ENCODE measurements at places on chromosomes 13 and 19.

GRCh38 chr19:49637821-49638738 lies 1.9 kb downstream of the RRAS start:
- peak; percentile 92 for DNase-seq

GRCh38 chr13:23323946-23324709 lies 109.4 kb downstream of the SACS start:
- no peak for DNase-seq

DNA sequence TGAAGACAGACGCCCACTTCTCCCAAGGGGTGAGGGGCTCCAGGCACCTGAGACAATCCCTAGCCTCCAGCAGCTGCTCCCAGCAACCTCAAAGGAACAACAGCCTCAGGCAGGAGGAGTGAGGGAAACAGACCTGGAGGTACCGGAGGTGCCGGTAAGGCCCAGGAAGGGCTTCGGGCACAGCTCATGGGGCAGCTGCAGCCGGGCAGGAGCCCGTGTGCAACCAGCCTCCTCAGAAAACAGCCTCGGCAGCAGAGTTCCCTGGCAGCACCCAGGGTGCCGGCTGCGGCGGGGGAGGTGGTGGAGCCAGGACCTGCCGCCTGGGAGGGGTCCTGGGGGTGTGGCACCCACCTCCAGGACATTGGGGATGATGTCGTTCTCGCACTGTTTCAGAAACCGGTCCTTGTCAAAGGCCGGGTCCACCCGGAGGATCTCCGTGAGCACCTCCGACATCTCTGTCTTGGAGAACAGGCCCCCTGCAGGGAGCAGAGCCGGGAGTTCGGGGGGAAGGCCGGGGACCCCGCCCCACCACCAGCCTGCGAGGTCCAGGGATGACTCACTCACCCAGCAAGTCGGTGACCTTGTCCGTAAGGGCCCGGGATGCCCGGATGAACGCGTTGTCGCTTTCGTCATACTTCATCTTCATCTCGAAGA lies 6.5 kb upstream of the CTXN1 start:
- DNase-seq, result peak; percentile 51

GRCh38 chr19:30637926-30638325 lies 265.7 kb downstream of the ZNF536 start:
- DNase-seq, result no peak

- DNase-seq, result no peak
Observed at GRCh38 chr13:32026623-32027022, 5.0 kb upstream of the FRY start.

GRCh38 chr13:24081387-24081786 lies 79.1 kb upstream of the SPATA13 start:
- no peak for DNase-seq

DNA sequence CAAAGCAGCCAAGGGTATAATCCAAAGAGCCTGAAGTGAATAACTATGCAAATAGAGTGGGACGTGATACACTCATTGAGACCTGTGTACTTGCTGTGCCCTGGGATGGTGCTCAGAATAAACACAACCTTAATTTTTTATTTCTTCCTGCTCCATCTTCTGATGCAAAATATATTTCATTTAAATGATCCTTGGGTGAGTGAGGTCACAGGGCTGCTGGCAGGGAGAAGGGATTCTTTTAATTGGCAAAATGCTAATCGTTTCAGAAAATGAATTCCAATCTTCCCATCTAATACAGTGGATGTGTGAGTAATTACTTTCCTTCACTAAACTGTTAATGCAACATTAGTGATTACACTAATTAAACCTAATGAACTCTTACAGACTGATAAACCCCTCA lies 63.5 kb downstream of the SIAH3 start:
- no peak for DNase-seq

DNA sequence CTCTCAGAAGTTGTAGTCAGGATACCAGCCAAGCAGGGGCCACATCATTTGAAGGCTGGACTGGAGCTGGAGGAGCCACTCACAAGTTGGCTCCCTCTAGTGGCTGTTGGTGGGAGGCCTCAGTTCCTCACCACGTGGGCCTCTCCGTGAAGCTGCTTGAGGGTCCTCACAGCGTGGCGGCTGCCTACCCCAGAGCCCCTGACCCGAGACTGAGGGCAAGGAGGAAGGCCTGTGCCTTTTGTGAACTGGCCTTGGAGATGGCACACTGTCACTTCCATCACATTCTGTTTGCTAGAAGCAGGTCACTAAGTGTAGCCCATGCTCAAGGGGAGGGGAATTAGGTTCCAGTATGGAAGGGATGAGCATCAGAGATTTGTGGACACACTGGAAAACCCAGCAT lies 14.6 kb downstream of the GNA11 start:
- DNase-seq, result peak; percentile 79

DNA sequence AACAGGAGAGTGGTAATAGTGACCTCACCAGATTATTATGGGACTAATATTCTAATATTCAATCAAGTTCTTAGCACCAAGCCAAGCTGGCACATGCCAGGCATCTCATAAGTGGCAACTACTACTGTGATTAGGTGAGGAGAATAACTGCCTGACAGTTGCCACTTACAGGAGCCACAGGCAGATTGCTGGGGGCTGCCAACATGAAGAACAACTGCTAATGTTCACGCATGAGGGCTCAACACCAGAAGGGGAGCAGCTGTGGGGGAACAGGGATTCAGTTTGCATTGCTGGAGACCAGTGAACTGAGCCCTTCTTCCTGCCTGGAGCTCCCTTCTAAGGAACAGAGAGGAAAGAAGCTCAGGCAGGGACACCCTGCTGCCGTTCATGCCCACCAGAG lies 504.5 kb downstream of the FOXO1 start:
- no peak for DNase-seq

GRCh38 chr19:16590876-16591802 lies 18.9 kb upstream of the SLC35E1 start:
- DNase-seq, result no peak

DNA sequence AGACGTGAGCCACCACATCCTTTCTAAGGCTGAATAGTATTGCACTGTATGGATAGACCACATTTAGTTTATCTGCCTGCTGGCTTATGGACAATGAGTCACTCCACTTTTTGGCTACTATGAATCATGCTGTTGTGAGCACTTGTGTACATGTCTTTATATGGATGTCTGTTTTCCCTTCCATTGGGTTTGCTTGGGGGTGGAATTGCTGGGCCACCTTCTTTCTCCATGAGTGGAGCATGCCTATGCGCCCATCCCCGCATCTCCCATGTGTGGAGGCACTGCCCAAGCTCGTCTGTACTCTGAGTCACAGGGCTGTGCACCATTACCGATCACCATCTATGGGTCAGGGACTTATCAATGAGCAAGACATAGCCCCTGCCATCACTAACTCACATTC lies 127.2 kb upstream of the GJB6 start:
- peak; percentile 88 for DNase-seq

GRCh38 chr19:8036434-8037099 lies 16.0 kb upstream of the CCL25 start:
- no peak for DNase-seq

GRCh38 chr13:28492569-28493367 lies 2.2 kb downstream of the FLT1 start:
- peak; percentile 67 for DNase-seq

DNA sequence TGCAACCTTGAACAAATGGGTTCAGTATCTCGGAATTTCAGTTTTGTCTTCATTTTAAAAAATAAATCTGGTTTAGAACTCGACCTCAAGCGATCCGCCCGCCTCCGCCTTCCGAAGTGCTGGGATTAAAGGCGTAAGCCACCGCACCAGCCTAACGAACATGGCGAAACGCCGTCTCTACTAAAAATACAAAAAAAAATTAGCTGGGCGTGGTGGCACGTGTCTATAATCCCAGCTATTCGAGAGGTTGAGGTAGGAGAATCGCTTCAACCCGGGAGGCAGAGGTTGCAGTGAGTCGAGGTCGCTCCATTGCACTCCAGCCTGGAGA lies 571 bp downstream of the ZNF302 start:
- DNase-seq, result no peak

DNA sequence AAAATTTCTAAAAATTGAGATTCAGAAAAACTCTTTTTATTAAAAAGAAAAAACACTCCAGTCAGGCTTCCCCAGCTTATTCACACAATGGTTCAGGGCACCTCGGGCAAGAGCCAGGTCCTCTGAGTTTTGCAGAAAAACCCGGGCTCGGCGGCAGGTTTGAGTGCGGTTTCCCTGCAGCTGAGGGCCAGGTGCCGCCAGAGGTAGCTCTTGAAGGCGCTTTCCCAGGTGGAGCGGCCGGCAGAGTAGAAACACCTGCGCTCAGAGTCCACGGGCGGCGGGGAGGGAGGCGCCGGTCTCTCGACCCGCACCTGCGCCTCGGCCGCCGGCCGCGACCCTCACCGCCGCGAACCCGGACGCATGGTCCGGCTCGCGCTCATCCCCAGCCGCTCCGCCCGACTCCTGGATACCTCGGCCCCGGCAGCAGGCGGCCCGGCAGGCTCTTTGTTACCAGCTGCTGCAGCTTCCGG lies 444 bp downstream of the PROSER1 start:
- DNase-seq, result no peak

DNA sequence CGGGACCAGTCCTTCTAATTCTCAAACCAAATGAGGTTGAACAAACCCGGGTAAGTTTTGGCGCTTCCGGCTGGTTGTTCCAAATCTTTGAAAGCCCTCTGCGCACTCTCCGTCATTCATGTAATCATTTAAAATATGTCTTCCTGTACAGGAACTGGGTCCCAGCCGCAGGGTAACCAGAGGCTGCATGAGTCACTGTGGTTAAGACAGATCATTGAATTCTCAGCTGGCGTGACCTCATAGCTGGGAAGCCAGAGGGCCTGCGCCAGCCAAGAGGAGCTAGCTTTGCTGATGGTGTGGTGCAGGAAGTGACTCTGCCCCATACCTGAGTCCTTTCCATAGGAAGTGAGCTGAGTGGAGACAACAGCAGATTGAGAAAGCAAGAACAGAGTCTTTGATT lies 135.2 kb downstream of the TSHZ3 start:
- DNase-seq, result peak; percentile 94

GRCh38 chr19:55152017-55152416 lies 3.0 kb upstream of the TNNT1 start:
- no peak for DNase-seq

DNA sequence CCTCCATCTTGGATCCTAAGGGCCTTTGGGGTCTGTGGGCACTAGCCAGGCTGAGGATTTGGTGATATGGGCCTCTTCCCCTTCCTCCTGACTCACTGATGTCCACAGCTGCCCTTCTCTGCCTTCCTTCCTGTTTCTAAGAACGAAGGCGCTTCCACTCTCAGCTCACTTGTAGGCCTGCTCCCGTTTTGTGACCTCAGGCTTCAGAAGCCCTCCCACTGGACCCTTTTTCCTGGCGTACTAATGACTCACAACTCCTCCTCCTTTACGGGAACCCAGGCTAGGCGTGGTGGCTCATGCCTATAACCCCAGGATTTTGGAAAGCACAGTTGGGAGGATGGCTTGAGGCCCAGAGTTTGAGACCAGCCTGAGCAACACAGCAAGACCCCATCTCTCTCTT lies 55.6 kb downstream of the TMED1 start:
- no peak for DNase-seq

- peak; percentile 50 for DNase-seq
Observed at GRCh38 chr19:44142059-44142433, 692 bp downstream of the ZNF234 start.

- no peak for DNase-seq
Observed at GRCh38 chr19:58516964-58517833, 2.4 kb downstream of the ZBTB45 start.

DNA sequence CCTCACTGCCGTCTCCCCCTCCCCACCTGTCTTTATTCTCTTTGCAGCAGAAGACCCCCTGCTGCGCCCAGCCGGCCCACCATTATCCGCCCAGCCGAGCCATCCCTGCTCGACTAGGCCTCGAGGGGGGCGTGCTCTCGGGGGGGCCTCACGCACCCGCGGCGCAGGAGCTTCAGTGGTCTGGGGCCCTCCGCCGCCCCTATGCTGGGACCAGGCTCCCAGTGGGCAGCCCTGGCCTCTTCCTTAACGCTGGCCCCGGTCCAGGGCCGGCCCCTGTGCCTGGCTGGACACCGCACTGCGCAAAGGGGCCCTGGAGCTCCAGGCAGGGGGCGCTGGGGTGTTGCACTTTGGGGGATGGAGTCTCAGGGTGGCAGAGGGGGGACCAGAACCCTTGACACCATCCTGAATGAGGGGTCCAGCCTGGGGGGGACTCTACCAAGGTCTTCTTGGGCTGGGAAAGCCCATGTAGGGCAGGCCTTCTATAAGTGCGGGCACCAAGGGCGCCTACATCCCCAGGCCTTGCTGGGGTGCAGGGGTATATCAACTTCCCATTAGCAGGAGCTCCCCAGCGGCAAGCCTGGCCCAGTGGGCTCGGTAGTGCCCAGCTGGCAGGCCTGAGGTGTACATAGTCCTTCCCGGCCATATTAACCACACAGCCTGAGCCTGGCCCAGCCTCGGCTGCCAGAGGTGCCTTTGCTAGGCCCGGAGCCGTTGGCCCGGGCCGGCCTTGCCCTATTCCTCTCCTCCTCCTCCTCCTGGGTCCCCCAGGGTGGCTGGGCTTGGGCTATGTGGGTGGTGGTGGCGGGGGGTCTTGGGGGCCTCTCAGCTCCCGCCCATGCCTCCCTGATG lies 4.9 kb downstream of the TMED1 start:
- DNase-seq, result no peak

DNA sequence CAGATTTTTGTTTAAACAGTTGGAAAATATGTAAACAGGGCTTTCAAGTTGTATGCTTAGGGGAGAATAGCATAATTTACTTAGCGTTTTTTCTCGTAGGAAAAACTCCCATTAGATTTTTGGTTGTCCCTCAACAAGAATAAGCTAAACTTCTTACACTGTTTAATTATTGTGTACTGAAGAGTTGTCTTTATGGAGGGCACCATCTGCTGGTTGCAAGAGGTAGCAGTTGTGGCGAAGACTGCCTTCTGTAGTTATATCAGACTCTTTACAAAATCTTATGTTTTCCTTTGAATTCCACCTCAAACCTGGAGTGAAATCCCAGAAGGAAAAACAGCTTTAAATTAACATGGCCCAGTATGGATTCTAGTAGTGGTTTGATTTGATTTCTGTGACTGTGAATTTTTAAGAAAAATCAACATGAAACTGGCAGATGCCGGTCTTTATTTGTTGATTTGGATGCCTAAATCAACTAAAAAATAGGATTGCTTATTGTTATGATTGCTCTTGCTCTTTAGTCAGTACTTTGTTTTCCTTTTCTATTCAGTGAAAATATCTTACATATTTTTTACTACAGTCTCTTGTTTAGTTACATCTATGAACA lies 53.4 kb downstream of the PDS5B start:
- peak; percentile 52 for DNase-seq

GRCh38 chr13:34884366-34884765 lies 57.7 kb upstream of the NBEA start:
- no peak for DNase-seq

- DNase-seq, result no peak
Observed at GRCh38 chr13:79405501-79405830, 589 bp downstream of the RBM26 start.

- DNase-seq, result no peak
Observed at GRCh38 chr13:92122186-92122853, 723.9 kb downstream of the GPC5 start.

- DNase-seq, result no peak
Observed at GRCh38 chr13:48579165-48579918, 46.5 kb upstream of the RCBTB2 start.

DNA sequence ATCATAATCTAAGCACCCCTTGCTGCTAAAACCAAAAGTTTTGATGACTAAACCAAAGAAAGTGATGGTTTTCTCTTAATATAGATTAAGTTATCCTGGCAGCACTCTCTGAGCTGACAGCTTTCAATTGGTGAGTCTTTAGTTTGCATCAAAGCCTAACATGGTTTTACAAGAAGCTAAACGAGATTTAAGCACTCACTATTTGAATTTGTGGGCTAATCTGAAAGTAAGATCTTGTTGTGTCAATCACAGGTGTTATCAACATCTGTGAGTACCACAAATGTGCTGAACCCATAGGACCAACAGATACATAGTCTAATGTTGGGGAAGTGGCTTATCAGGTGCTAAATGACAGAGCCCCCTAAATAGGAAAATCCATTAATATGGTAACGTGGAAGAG lies 223.9 kb downstream of the LHFPL6 start:
- DNase-seq, result no peak
